ENCODE measurements at places on chromosomes 16 and 17.
A peak's percentile ranks its signal among the peaks of the same experiment; 100 is the strongest.

DNA sequence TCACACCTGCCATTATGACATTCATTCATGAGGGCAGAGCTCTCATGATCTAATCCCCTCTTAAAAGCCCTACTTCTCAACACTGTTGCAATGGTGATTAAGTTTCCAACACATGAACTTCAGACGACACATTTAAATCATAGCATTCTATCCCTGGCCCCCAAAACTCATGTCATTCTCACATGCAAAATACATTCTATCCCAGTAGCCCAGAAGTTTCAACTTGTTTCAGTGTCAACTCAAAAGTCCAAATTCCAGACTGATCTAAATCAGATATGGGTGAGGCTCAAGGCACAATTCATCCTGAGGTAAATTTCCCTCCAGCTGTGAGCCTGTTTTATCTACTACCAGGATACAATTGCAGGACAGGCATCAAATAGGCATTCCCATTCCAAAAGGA is 25.2 kb downstream of the LYRM1 start:
- no peak for DNase-seq

GRCh38 chr17:7408252-7408727 is 645 bp downstream of the NLGN2 start:
- DNase-seq: no peak

GRCh38 chr17:9666461-9667050 is 21.2 kb downstream of the USP43 start:
- DNase-seq: no peak

- DNase-seq: no peak
Observed at GRCh38 chr16:76976101-76976500, 214.9 kb upstream of the MON1B start.

- no peak for DNase-seq
Observed at GRCh38 chr16:14497245-14498082, 132.6 kb downstream of the PARN start.

DNA sequence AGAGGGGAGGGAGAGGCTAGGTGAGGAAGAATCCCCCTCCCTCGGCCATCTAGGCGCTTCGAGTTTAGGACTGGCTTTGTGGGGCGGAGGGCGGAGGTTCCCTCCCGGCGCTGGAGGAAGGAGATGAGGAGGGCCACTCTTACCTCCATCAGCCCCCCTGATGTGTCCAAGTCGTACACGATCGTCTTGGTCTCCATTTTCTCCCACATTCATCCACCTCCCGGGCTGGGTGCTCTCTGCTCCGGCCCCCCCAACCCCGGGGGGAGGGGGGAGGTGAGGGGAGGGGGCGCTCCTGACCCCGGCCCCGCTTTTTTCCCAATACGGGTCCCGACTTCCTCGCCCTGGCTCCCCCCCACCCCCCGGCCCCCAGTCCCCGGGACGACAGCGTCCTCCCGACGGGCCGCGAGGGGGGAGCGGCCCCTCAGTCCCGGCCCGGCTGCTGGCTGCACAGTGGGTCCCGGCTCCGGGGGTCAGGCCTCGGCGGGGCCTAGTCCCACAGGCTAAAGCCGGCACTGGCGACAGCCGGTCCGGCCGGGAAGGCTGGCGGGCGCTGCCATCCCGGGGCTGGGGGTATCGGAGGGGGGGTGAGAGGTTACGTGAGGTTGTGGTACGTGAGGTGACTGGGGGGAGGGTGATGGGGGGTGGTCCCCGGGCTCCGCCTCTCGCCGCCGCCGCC is 428 bp downstream of the PHF12 start:
- no peak for DNase-seq

GRCh38 chr17:42421507-42422338 is 1.3 kb downstream of the CAVIN1 start:
- peak; percentile 71 for DNase-seq

DNA sequence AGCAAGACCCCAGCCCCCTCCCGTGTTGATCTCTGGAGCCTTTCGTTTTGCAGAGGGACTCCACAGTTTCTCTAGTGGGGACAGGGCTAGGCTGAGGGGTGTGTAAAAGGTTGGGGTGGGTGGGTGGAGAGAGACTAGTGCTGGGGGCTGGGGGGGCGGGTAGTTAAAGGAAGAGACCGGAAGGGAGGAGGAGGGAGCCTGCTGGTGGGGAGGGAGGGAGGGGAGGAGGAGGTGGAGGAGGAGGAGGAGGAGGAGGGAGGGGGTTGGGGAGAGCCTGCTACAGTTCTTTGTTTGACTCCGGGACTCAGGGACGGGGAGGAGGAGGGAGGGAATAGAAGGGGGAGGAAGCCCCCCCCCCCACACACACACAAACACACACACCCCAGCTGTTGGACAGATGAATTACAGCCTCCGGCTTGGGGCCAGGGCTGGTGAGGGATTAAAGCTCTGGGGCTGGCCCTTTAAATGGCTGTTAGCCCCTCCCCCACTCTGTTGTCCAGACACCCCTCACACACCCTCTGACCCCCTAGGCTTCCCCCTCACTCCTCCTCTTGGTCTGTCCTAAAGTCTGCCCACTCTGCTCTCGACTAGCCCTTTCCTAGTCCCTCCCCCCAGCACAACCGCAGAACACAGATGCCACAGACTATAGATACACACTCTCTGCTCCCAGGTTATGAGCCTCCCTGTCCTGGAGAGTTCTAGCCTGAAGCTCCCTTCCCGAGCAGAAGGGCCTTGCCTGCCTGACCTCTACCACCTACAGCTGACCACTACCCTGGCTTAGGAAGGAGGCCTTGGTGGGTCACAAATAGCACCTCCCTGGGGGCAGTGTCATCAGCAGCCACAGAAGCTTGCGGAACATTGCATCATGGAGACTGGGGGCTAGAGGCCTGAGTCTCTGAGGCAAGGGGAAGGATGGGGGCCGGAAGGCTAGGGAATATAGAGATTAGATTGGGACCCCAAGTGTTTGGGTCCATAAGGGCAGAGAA is 4.4 kb downstream of the KDM6B start:
- DNase-seq: peak; percentile 87

DNA sequence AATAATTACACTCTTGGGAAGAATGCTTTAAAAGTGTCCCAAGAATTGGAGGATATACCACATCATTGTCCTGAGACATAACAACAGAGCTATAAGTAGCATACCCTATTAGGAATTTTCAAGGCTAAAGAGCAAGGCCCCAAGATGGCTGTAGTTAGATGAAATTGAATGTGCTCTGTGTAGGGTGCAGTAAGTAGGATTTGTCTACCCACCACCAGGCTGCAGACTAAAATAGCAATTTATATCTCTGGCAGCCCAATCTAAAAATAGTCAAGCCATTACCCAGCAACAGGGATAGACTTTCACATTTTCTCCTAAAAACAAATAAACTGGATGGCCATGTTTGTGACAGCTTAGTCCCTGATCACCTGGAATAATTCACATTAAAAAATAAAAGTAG is 5.6 kb downstream of the MMD start:
- no peak for DNase-seq

GRCh38 chr16:81316176-81316496 is 1.4 kb downstream of the GAN start:
- no peak for DNase-seq

DNA sequence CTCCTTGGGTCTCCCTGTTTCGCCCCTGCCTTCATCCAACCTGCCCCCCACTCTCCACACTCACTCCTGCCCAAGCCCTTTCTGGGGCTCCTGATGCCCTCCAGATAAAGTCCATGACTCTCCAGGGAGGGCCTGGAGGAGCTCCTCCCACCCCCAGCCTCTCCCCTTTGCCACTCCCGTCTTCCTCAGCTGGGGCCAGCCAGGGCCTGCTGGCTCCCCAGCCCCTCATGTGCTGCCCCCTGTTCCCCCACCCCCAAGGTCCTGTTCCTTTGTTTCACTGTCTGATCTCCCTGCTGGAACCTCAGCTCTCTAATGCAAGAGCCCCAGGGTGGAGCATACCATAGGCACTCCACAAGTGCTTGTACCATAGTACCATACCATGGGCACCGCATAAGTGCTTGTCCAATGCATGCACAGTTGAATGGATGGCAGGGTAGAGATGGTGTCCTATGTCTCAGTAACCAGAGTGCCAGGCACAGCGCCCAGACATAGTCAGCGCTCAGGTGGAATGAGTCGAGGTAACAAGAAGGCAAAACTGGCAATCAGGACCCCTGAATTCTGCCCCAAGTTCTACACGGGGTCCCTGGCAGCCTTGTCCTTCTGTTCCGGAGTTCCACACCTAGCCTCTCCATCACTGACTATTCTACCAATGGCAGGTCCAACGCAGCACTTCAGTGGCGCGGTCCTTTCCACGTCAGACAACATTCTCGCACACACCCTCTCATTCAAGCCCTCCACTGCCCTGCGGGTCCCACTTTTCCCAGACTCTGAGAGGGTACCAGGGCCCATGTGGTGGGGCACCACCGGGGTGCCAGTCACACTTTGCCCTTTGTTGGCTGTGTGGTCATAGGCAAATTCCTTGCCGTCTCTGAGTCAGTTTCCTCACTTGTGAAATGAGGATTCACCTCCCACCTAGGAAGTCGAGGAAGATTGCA is 1.4 kb downstream of the PLCD3 start:
- no peak for DNase-seq

DNA sequence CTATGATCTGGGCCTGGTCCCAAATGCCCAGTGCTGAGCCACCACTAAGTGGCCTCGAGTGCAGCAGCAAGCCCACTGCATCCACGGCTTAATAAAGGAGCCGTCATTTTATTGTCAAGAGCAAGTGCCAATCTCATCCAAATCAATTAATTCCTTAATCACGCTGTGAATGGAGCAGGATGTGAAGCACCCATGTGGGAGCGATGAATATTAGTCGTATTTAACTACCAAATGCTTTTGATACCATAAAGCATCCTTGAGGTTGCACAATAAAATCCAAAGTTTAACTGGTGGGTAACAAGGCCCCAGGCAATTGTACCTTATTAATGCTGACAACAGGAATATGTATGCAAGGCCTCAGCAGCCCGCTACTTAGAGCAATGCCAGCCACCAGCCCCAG is 226.0 kb upstream of the C16orf82 start:
- peak; percentile 17 for DNase-seq

All from ecto neural progenitor cell (in vitro differentiated cells).